ENCODE measurements at places on chromosomes 5 and 9.
A peak's percentile ranks its signal among the peaks of the same experiment; 100 is the strongest.

- no peak for DNase-seq
These were observed 173.7 kb downstream of the FAM114A2 start for GRCh38 chr5:153865016-153865415.

GRCh38 chr5:10295619-10296326, 11.9 kb downstream of the CMBL start:
- DNase-seq = no peak

DNA sequence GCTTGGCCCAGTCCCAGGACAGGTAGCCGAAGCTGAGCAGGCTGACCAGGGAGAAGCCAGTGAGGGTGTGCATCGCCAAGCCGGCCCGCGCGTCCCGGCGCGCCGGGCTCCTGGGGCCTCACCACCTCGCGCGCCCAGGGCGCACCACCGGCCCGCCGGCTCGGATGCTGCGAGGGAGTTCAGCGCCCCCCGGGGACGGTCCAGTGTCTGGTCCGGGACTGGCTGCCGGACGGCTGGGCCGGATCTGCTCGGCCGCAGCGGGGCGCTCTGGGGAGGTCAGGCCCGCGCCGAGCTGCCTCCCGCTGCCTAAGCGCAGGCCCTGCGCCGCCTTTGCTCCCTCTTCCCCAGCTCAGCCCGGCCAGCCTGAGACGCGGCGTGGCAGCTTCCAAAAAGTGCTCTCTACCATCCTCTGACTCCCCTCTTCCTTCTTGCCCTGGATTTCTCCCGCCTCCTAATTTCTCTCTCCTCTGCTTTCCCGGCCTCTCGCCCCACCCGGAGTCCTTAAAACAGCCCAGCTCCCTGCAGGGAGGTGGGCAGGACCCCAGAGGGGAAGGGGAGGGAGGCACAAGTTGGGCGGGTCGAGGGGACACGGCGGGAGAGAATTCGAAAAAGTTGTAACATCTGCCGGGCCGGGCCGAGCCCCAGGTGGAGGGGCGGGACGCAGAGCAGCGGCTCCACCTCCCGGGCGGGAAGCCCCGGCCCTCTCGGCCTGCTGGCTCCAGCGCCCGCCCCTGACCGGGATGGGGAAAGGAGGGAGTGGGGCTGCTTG, at the start of gene ARSI:
Gene ARSI (minus strand): TSS at position 605 of the 769 bp plus-strand sequence. CDS start 532 bp downstream, at position 73.
- no peak for DNase-seq

DNA sequence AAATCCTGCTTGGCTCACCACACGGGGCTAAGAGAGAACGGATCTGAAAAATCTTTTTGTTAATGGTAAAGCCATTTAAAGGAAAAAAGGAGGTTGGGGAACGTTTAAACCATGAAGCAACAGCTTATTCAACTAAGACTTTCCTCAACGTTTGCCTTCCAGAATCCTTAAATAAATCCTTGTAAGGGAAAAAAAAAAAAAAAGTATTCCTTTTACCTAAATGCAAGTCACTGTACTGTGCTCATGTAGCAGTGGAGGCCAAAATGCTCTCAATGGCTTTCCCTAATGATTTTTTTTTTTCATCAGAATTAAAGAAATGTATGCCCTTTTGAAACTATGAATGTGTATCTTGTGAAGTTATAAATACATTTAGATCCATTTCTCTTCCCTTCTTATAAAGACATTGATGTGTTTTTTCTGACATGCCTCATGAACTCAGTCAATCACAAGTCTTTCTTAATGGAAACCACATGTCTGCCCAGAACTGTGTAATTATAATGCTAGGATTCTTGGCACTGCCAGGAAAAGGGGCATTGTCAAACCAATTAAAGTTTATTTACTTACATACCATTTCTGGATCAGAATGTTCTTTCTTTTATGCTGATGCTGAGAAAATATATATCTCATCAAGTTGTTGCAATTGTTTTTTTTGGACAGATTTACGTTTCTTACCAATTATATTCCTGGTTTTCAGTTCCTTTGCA, 107.5 kb downstream of the EBF1 start:
- DNase-seq = peak; percentile 22

DNA sequence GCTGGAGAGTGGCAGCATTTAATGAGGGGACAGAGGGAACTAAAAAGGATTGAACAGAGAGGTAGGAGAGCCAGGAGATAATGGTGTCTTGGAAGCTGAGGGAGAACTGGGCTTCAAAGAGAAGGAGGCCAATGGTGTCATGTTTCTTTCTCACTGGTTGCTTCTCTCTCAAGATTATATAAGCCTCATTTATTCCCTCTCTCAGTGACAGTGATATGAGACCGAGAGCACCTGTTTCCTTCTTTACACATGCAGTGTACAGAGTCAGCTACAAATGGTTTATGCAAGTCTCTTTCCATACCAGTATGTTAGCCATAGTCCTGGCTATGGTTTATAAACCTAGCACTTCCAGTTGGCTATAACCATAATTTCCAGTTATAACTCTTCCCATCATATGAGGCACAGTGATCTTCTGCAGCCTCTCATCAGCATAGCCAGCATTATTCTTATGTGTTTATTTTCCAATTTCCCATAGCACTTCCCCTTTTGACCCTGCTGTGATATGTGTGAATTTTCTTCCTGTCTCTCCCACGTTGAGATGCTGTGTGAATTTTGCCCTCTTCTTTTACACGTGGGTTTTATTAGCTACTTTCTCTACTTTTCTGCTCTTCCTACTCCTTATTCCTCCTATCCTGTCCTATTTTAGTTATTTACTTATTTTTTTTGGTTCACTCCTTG, 71.2 kb downstream of the UNC13B start:
- DNase-seq = no peak

GRCh38 chr9:95463148-95464060, 53.4 kb downstream of the PTCH1 start:
- DNase-seq = no peak

DNA sequence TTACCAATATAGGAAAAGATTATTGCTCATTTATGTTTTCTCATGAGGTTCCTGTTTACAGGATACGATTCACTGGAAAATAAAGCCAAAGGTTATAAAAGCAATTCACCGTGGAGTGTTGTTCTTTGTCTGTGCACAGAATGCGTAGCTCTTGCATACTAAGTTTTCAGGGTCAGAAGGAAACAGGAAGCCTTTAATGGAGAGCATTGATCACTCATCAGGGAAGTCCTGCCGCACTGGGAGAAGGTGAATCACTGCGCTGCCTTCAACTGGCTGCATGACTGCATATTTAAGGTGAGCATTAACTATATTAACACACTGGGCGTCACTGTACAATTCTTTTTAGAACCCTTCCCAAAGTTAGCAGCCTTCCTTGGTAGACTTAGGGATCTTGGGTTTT, 74.1 kb upstream of the SYK start:
- no peak for DNase-seq

GRCh38 chr9:100206899-100207298, 107.9 kb downstream of the INVS start:
- DNase-seq = no peak

DNA sequence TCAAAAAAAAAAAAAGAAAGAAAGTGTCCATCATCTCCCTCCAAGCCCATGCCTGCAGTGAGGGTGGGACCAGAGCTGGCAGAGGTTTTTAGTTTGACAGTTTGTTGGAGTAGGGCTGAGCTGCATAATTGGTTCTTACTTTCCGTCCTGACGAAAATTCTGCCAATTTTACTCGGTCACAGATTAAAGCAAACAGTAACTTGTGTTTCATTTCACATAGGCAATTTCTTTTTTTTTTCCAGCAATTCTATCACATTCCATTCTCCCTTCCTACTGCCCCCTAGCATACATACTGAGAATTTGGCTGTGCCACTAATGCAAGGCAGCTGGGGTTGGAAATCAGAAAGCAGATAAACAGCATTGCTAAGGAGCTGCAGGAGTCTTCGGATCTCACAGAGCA, 132.4 kb downstream of the FRMD3 start:
- no peak for DNase-seq

- no peak for DNase-seq
These were observed 19.3 kb upstream of the ADAM19 start for GRCh38 chr5:157594675-157595459.

GRCh38 chr5:172905346-172906140, 53.7 kb upstream of the RPL26L1 start:
- DNase-seq = no peak

GRCh38 chr9:68536876-68537615, 3.6 kb downstream of the TMEM252 start:
- DNase-seq = no peak

- no peak for DNase-seq
These were observed 173.3 kb downstream of the RMI1 start for GRCh38 chr9:84153885-84154284.

- DNase-seq = no peak
These were observed 294.5 kb upstream of the IRX4 start for GRCh38 chr5:2177244-2177643.

- DNase-seq = no peak
These were observed at the start of gene TIMD4 for GRCh38 chr5:156963125-156963524. TSS of gene TIMD4 (minus strand) at chr5:156963226. CDS start at chr5:156963198, 28 bp downstream.

- DNase-seq = no peak
These were observed 4.6 kb downstream of the ADAMTSL2 start for GRCh38 chr9:133538851-133539833.

DNA sequence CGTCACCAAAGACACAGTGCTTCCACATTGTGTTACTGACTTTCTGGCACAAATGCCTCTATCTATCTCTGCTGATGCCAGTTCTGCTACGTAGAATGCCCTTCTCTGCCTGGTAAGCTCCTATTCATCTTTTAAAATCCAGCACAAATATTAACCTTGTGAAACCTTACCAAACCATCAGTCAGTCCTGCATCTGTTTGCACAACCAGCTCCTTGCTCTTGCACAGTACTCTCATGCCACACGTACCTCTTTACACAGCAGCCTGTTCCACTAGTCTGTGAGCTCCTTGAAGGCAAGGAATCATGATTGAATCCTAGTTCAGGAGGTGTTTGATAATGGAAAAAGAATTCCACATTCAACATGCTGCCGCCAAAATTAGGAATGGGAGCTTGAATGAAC, 56.3 kb downstream of the TEX10 start:
- DNase-seq = no peak

DNA sequence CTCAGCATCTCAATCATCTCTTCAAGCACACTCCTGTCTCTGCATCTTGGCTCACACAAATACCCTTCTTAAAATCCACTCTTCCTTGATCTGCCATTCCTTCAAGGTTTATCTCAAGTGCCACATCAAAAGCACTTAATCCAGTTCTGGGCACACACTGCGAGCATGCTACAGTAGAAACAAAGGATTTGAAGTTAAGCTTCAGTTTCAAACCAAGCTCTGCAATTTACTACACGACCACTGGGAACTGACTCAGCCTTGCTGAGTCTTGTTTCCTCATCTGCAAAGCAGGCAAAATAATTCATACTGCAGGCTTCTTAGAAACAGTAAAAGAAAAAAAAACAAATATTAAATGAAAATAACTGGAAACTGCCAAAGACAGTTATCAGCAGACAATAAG, 50.5 kb upstream of the CTNNAL1 start:
- no peak for DNase-seq

DNA sequence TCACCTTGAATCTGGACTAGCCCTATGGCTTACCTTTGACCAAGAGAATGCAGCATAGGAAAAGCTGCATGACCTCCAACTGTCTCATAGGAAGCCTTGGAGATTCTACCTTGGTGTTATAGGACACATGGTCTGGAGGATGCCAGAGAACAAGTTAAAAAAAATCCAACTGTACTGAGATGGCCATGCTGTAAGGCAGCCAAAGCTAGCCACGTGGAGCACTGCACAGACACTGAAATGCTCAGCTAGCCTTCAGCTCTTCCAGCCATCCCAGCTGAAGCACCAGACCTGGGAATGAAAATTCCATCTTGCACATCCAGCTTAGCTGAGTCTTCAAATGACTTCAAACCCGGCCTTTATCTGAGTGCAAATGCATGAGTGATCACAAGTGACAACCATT, 6.0 kb upstream of the GRAMD2B start:
- no peak for DNase-seq

DNA sequence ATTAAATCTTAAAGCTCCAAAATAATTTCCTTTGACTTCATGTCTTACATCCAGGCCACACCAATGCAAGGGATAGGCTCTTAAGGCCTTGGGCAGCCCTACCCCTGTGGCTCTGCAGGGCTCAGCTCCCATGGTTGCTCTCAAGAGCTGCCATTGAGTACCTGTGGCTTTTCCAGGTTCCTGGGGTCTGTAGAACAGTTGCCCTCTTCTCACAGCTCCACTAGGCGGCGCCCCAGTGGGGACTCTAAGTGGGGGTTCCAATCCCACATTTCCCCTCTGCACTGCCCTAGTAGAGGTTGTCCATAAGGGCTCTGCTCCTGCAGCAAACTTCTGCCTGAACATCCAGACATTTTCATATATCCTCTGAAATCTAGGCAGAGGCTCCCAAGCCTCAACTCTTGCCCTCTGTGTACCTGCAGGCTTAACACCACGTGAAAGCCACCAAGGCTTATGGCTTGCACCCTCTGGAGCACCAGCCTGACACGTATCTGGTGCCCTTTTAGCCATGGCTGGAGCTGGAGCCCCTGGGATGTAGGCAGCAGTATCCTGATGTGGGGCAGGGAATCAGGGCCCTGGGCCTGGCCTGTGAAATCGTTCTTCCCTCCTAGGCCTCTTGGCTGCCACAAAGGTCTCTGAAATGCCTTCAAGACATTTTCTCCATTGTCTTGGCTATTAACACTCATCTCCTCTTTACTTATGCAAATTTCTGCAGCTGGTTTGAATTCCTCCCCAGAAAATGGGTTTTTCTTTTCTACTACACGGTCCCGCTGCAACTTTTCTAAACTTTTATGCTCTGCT, 185.1 kb downstream of the SMARCA2 start:
- DNase-seq = no peak

DNA sequence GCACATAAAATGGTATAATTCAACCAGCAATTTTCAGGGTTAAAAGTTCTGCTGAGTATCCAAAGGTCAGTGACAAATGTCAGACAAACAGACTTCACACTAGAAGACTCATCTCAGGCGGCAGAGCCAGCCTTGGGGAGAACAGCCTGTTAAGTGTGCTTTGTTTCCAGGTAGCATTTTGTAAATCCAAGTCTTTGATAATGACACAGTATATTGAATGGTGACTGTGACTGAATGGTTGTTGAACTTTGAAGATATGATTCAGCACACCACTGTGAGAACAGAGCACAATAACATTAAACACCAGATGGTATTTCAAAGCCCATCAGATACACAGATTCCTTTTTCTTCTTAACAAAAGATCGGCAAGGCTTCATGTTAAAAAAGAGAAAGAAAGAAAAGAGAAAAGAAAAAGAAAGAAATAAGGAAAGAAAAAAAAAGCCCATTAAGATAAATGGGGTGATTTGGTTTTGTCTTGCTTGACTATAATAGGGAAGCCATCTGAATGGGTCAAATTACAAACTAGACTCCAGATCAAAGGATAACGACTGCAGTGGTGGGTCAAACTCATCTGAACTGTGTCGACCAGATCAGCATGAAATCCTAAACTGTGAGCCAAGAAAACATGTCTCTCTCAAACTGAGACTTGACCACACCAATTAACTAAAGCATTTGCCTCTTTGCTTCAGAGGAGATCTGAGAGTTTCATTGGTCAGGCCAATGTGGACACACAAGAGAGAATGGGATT, 313.0 kb upstream of the ZNF608 start:
- DNase-seq = no peak

GRCh38 chr9:76962732-76963131, 56.7 kb upstream of the FOXB2 start:
- no peak for DNase-seq

GRCh38 chr9:136660971-136661550, 1.7 kb upstream of the EGFL7 start:
- no peak for DNase-seq

All from NCI-H1105 (cell line).